Muscle of arm (tissue), 14 donors: ENCODE measurements at places on chromosomes 2 and 18. TPM values are rescaled to one million over a fixed set of nuclear protein-coding genes. Genes with fewer than 3 reads are reported as not detected.

DNA sequence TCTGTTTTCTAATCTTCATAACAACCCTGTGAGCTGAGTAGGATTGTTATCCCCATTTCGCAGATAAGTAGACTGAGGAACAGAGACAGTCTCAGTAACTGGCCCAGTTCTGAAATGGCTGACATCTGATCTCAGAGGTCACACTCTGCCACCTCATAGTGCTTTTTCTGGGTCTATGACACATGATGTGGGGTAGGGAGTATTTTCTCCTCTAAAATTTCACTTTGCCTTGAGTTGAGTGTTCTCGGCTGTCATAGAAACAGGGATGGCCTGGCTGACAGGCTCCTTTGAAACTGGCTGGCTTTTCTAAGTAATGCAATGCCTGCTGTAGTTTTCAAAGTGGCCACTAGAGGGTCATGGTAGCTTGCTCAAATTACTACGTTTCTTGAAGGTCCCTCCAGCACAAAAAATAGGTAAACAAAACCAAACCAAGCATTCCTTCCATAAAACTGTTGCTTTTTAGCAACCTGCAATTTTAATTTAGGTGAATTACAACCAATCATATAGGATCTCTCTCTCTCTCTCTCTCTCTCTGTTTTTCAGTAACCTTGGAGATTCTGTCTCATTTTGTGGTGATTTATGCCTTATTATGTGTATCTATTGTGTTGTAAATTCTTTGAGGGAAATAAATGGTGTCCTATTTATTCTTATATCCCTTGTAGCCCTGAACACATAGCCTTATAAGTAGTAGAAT, 84.2 kb upstream of the TTN start:
- DNase-seq = peak; percentile 78

DNA sequence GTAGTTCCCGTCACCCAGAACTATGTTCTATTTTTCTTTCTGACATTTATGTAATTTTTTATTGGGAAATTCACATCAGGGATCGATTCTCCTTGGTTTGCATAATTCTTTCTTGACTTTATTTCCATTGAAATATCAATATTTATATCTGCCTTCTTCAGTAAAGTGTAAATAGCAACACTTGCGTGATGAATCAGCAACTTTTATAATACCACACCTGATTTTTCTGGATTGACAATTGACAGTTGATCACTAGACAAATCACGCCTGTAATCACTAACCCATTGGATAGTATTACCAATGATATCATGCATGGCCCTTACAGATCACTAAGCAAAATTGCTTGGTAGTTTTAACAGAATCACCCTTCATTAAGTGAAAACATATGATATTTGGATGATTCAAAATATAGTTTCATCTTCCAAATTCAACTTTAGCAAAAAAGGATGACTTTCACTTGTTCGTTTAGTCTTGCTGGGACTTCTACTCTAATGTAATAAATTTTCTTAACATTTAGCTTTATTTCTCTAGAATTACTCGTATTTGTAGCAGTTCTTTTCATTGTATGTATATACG, 139.0 kb upstream of the RASGRP3 start:
- DNase-seq = no peak

DNA sequence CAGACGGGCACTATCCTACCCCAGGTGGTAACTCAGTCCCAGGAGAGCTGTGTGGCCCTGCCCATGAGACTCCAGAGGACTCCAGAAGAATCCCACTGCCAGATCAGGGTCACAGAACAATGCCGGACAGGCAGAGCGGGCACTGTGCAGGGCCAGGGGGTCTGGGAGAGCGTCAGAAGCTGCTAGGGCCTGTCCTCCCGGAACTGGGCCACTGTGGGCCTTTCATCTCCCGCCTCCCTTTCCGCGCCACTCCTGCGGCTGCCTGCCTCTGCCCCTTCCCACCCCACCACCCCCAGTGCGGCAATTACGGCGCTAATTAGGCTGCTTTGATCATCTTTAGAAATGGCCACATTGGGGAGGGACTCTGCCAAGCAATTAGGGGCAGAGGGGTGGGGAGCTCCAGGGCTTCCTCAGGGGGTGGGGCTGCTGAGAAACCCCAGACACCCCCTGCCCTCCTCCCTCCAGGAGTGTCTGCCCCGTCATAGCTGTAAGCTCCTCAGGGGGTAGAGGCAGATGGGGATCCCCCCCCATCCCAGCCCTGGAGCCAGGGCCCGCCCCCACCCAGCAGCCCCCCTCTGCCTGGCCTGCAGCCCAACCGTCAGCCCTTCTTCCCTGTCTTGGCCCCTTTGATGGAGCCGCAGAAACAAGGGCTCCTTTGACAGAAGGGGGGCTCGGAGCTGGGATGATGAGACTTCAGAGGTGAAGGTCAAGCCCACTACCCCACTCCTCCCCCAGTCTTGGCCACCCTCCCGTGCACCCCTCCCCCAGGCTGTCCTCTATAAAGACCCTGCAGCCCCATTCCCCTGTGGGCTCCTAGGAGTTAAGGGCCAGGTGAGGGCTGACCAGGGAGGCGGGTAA, at the start of gene PRSS56:
Gene PRSS56 (plus strand): TSS at position 808 of the 858 bp plus-strand sequence. CDS start 211 bp downstream, outside the sequence.
- no peak for DNase-seq

The FHL2 gene
- 33.3 TPM for polyA plus RNA-seq

The IL1RN gene
- polyA plus RNA-seq = 0.92 TPM

DNA sequence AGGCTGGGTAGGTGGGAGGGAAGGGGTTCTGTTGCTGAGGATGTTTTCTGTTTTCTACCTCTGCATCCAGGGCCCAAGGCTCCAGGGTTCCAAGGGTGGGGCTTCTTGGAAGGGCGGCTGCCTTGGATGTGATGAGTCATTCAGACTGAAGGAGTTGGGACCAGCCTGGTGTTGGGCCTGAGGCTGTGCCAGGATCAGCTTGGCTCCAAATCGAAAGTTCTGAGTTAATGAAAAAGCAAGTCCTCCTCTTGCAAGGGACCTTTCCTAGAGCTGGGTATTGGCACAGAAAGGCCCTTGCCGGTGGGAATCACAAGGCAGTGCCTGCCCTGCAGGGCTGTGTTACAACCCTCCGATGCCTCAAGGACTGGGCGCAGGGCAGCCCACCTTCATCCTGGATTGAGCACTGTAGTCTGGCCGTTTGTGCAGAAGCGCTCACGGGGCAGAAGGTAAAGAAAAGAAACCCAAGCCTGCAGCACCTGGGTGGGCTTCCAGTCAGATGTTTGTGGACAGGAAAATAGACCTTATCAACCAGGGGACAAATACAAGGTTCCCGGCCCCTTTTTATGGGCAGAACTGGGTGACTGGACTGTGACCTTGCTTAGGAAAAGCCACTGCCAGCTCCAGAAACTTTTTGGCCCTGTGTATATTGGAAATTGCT, 52.5 kb upstream of the MCFD2 start:
- no peak for DNase-seq

The NEU4 gene
- polyA plus RNA-seq = 5.9 TPM

- no peak for DNase-seq
These were observed 12.2 kb upstream of the ME2 start for GRCh38 chr18:50866765-50867164.

The STRADB gene
- polyA plus RNA-seq = 55.3 TPM

DNA sequence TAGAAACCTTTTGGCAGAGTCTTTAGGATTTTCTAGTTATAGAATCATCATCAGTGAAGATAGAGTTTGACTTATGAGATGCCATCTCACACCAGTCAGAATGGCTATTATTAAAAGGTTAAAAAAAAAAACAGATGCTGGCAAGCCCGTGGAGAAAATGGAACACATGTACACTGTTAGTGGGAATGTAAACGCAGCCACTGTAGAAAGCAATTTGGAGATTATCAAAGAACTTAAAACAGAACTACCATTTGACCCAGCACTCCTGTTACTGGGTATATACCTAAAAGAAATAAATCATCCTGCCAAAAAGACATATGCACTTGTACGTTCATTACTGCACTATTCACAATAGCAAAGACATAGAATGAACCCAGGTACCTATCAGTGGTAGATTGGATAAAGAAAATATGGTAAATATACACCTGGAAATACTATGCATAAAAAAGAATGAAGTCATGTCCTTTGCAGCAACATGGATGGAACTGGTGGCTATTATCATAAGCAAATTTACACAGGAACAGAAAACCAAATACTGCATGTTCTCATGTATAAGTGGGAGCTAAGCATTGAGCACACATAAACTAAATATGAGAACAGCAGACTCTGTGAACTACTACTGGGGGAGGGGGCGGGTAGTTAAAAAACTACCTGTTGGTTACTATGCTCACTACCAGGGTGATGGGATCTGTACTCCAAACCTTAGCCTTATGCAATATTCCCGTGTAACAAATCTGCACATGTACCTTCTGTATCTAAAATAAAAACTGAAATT, 279.0 kb downstream of the KIAA1328 start:
- DNase-seq = no peak

The TUBB6 gene
- 136 TPM for polyA plus RNA-seq

DNA sequence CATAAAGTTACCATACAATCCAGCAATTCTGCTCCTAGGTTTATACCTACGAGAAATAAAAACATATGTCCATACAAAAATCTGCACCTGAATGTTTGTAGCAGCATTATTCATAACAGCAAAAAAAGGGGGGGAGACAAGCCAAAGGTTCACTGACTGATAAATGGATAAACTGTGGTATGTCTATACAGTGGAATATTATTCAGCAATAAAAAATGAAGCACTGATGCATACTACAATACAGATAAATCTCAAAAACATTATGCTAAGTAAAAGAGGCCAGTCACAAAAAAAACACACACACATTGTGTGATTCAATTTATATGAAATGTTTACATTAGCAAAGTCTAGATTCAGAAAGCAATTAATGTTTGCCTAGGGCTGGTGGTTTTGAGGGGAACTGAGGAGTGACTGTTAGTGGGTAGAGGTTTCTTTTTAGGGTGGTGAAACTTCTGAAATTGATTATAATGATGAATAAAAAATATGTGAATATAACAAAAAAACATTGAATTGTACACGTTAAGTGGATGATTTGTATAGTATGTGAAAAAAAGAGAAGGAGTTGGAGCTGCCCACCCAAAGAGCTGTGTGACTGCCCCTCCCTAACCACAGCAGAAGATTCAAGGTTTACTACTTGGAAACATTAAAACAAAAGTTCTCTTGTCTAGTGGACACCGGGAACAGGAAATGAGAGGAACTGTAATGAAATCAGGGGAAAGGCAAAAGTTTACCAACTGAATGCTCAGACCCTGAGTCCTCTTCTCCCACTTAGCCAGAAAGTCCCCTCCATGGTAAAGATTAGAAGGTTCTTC, 13.4 kb downstream of the COLEC12 start:
- no peak for DNase-seq

The APCDD1 gene
- polyA plus RNA-seq = 13.6 TPM

GRCh38 chr18:58270396-58270795, 226.4 kb downstream of the NEDD4L start:
- no peak for DNase-seq

DNA sequence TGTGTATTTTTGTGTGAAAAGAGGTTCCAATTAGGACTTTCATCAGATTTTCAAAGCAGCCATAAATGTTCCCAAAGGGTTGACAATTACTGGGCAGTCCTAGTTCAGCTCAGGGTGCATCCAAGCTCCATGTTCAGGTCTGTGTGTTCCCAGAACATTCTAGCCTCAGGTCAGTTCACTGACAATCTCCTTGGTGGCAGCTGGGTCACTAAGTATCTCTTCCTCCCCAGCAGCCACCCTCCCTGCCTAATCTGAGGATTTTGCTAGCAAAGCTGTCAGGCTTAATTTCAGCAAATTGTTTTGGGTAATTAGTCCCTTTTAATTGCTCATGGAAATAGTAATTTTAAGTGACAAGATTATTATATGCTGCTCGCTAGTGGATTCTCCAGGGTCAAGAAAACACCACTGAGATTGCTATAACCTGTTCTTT, 29.8 kb downstream of the UPP2 start:
- DNase-seq = no peak

- no peak for DNase-seq
These were observed 151.5 kb upstream of the PKDCC start for GRCh38 chr2:41896186-41896846.

GRCh38 chr2:71926089-71926447, 221.6 kb downstream of the CYP26B1 start:
- DNase-seq = no peak

The CCDC102B gene
- 13.3 TPM for polyA plus RNA-seq

GRCh38 chr18:35410561-35410960, 33.4 kb upstream of the ZNF396 start:
- no peak for DNase-seq

- DNase-seq = no peak
These were observed 43.5 kb downstream of the ATP8B1 start for GRCh38 chr18:57759650-57760049.
